ENCODE measurements at places on chromosomes 4 and X. TPM values are rescaled to one million over a fixed set of nuclear protein-coding genes. Genes with fewer than 3 reads are reported as not detected.

The SHISA3 gene
- polyA plus RNA-seq: not detected

The CLCN3 gene
- polyA plus RNA-seq: 35.5 TPM

The FAM53A gene
- 1.4 TPM for polyA plus RNA-seq

The CC2D2A gene
- 2.0 TPM for polyA plus RNA-seq

The PDCL2 gene
- 0.73 TPM for polyA plus RNA-seq

The CCDC120 gene
- polyA plus RNA-seq: 2.2 TPM

The CACNA1F gene
- 0.15 TPM for polyA plus RNA-seq

The AMTN gene
- polyA plus RNA-seq: not detected

The HCCS gene
- 71.9 TPM for polyA plus RNA-seq

The SHROOM3 gene
- polyA plus RNA-seq: not detected

The TMEM35A gene
- not detected for polyA plus RNA-seq

The BST1 gene
- not detected for polyA plus RNA-seq

The TMEM129 gene
- 47.2 TPM for polyA plus RNA-seq

The DACH2 gene
- not detected for polyA plus RNA-seq

The ATP10D gene
- polyA plus RNA-seq: not detected

The CT45A2 gene
- polyA plus RNA-seq: 14.0 TPM

The GAGE13 gene
- 284 TPM for polyA plus RNA-seq

The UCP1 gene
- polyA plus RNA-seq: not detected

The ADGRG4 gene
- polyA plus RNA-seq: not detected

The ADH6 gene
- polyA plus RNA-seq: not detected

The PWWP3B gene
- polyA plus RNA-seq: not detected

The ACOT9 gene
- 45.2 TPM for polyA plus RNA-seq

The TRPC5OS gene
- not detected for polyA plus RNA-seq

The LRAT gene
- polyA plus RNA-seq: not detected

The EREG gene
- polyA plus RNA-seq: 1.5 TPM

The CFAP99 gene
- not detected for polyA plus RNA-seq

The GYG2 gene
- polyA plus RNA-seq: 3.4 TPM

The FHDC1 gene
- polyA plus RNA-seq: 0.03 TPM

The PDZD4 gene
- polyA plus RNA-seq: not detected

The PRDM5 gene
- not detected for polyA plus RNA-seq

The UBE2D3 gene
- polyA plus RNA-seq: 292 TPM

The GJB1 gene
- not detected for polyA plus RNA-seq

The TEX13D gene
- polyA plus RNA-seq: not detected

The FBXL5 gene
- 28.9 TPM for polyA plus RNA-seq

The CXCL11 gene
- 6.2 TPM for polyA plus RNA-seq

The SCML1 gene
- polyA plus RNA-seq: not detected

The SPANXN3 gene
- not detected for polyA plus RNA-seq

The HPSE gene
- polyA plus RNA-seq: not detected

The PGAM4 gene
- not detected for polyA plus RNA-seq

The CXCL6 gene
- not detected for polyA plus RNA-seq

The UGT2A1 gene
- not detected for polyA plus RNA-seq

The EVC gene
- 2.6 TPM for polyA plus RNA-seq

The ITIH6 gene
- polyA plus RNA-seq: not detected

The EDA gene
- 0.11 TPM for polyA plus RNA-seq

The CDKL2 gene
- polyA plus RNA-seq: not detected

The HTR2C gene
- polyA plus RNA-seq: 0.21 TPM

The MTMR8 gene
- 2.4 TPM for polyA plus RNA-seq

The XPNPEP2 gene
- polyA plus RNA-seq: 0.19 TPM

The DSPP gene
- not detected for polyA plus RNA-seq

Data from K562 (cell line).